ENCODE measurements at places on chromosomes 4 and X.

DNA sequence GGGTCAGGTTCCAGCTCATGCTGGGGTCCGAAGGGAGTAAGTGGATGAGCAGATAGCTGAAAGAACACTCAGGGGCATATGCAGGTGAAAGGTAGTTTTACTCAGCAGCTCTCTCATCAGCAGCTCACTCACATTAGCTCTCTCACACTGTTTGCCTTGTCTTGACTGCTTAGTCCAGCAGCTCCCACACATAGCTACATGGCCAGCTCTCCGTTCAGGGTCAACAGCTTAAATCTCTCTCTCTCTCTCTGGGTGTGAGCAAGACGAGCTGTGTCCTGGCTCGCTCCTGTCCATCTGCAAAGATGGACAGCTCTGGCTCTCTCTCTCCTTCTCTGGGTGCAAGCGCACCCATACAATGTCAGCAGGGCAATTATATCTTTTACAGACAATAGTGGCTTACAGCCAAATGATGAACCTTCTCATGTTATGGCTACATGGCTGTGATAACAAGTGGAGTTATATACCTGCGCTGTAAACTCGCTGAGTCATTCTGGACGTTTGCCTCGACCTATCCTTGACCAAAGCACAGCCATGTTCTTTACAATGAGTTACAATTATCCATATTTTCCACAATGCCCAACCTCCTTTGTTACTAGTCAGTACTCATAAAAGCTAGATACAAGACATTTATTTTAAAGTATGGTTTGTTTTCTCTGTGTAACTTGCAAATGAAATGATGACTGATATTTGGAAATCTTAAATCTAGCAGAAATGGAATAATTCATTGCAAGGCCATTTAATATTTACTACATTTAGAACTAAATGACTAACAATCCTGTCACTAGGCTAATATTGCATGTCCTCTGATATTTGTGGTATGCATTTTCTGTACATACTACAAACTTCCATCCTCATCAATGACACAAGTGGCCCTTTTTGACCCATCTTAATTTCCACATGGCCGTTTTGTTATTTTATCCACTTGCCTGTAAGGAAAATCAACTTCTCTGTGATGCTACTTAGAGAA, 9.3 kb downstream of the PAPSS1 start:
- DNase-seq: no peak

DNA sequence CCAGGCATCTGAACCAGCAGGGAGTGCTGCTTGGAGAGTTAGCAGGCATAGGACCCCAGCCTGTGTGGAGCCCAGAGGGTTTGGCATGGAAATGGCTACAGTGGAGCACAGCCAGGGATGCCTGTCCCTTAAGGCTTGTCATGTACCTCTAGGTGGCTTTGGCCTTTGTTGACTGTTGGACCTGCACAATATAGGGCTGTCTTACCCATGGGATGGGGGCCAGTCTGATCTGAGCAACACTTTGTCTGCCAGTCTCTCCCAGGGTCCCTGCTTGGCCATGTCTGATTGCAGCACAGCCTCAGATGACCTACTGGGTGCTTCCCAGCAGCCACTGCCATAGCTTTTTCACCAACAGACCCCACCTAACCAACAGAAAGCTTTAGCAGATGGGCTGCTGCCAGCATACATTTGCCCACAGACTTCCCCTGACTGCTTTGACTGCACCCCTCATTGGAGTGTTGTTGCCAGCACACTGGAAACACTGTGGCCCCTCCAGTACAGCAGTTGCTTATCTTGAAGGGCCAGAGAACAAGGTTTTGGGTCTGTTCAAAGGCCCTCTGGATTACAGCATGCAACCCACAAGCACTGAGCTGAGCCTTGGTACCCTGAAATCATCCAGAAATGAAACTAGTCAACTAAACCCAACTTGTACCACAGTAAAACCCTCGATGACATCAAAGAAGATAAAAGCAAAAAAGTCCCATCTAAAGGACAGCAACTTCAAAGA, 22.1 kb downstream of the ANAPC10 start:
- DNase-seq: no peak

DNA sequence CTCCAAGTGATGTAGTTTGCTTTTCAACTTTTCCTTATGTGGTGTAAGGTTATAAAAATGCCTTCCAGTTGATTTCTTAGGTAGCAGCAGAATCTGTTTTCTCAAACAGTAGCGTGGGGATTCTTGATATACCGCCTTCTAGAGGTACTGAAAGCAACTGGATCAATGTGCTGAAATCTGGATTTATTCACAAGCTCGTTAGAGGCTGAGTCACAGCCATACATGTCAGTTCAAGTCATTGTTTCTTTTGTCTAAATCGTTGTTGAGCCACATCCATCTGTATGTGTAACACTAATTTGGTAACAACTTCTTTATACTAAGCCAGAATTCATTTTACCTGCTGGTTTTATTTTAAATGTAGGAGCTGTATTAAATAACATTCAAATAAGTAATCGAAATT, 200.0 kb upstream of the MAD2L1 start:
- DNase-seq: no peak

DNA sequence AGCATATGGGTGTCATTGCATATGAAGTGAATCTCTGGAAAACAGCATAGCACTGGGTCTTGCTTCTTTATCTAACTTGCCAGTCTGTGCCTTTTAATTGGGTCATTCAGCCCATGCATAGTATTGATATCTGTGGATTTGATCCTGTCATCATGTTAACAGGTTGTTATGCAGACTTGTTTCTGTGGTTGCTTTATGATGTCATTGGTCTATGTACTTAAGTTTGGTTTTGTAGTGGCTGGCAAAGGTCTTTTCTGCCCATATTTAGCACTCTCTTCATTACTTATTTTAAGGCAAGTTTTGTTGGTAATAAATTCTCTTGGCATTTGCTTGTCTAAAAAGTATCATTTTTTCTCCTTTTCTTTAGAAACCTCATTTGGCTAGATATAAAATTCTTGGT, 221.1 kb upstream of the ITM2A start:
- DNase-seq: no peak

DNA sequence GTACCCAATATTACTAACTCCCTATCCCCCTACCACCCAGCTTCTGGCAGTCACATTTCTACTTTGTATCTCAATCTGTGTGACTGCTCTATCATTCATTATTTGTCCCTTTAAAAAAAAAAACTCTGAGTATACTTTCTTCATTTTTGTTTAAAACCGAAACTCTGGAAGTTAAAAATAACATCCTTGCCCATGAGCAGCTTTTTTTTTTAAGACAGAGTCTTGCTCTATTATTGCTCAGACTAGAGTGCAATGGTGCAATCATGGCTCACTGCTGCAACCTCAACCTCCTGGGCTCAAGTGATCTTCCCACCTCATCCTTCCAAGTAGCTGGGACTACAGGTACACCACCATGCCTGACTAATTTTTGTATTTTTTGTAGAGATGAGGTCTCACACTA, 15.8 kb downstream of the UBE2K start:
- DNase-seq: no peak

DNA sequence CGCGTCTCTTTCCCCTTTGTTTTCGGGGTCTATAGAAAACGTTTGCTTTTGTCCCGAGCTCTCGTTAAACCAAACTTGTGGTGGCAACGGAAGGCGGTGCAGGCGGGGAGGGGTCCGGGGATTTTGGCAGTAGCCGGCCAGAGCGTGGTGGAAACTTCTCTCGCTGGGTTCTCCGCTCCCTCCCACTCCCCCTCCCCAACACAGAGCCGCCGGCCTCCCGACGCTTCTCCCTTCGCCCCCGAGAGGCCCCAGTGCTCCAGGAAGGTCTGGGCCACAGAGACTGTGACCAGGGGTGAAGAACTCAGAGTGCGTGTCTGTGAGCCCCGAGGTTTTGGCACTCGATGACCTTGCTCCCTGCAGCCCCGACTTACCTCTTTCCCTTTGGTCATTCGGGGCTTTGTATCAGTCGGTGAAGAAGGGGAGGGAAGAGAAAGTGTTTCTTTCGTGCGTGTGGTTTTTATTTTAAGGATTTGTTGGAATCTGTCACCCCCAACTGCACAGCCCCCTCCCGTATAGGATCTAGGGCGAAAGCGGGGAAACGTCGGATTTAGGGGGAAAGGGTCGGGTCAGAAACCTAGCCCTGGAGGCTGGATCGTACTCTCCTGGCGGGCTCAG, 9.0 kb upstream of the BCOR start:
- DNase-seq: no peak

- no peak for DNase-seq
Measured at GRCh38 chrX:110025395-110025794, 22.5 kb downstream of the TMEM164 start.

DNA sequence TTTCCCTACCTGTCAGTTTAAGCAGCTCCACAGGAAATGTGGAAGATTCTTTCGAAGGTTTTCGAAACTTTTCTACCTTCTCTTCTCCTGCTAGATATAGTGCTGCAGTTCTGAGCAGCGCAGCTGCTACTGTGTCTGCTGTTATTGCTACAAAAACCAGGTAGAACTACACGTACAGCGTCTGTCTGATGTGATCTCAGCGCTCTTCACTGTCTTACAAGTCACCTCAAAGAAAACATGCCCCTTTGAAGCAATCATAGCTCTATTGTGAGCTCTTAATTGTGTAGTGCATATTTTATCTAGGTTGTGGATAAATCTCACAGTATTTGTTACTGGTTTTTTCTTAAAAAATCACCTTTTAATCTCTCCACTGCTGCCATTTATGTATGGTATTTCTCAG, 147.6 kb upstream of the BMPR1B start:
- DNase-seq: no peak

DNA sequence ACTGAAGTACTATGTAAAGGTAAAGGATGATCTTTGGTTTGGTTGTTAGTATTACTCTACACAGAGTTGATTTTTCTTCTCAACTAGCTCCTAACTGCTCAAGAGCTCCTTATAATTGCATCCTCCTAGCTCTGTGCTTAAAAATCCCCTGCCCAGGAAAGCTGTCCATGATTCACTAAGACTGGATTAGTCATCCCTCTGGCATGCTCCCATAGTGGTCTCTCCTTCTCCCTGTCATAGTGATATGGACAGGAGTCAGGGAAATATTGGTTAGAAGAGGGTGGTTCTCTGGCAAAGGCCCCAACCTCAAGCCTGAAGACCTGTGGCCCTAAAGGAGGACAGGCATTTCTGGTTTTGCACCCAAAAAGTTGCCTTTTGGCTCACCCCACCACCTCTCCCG, 242.3 kb upstream of the KCNIP4 start:
- no peak for DNase-seq

DNA sequence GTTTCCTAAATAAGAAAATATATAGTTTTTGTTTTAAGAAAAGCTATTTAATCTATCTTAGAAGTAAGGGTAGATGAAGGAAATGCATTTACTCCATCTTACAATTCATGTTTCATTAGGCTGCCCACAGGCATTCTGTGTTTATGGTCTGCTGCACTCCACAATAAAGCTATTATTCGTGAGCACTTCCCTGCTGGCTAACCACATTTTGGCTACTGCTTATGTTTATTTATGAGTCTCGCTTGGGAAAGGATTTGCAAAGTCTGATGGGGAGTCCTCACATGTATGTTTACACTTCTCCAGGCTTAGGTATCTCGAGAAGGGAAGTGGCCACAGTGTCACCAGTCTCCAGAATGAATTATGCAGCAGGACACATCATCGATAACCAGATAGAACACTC, 260.8 kb upstream of the VCX start:
- DNase-seq: peak; percentile 45

DNA sequence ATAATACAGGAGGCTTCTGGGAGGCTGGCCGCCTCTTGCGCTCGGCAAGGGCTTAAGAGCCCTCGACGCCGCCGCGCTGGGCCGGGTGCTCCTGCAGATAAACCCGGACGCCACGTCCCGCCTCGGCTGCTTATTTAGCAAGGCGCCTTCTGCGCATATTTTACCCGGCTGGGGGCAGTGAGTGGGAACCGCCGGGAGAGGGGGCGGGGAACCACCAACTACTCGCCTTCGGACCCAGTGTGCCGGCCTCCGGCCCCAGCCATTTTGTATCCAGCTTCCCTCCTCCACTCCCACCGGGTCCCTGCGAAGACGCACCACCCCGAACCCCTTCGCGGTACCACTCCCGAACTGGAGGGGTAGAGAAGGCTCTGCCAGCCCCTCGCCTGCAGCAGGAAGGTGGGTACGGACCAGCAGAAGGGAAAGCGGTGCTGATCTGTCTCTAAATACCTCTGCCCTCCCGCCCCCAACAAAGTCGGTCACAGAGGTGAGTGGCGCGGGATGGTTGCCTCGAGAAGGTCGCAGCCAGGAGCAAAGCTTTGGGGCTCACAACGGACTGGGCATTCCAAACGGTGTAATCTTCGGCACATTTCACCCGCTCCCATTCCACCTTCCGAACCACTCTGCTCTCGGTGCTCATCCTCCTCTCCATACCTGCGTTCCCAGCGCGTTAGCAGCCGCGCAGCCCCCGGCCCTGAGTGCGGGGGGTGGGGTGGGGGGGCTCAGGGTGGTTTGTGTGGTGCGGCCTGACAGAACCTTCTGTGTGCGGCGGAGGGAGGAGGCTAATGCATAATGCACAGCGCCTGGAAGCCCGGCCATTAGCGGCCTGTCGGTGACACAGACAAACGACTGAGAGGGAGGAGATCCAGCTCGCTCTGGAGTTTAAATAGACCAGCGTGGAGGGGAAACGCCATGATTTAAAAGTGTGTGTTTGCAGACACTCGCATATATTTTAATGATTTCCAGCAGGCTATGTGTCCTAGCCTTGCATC, 4.9 kb upstream of the BCOR start:
- DNase-seq: no peak

DNA sequence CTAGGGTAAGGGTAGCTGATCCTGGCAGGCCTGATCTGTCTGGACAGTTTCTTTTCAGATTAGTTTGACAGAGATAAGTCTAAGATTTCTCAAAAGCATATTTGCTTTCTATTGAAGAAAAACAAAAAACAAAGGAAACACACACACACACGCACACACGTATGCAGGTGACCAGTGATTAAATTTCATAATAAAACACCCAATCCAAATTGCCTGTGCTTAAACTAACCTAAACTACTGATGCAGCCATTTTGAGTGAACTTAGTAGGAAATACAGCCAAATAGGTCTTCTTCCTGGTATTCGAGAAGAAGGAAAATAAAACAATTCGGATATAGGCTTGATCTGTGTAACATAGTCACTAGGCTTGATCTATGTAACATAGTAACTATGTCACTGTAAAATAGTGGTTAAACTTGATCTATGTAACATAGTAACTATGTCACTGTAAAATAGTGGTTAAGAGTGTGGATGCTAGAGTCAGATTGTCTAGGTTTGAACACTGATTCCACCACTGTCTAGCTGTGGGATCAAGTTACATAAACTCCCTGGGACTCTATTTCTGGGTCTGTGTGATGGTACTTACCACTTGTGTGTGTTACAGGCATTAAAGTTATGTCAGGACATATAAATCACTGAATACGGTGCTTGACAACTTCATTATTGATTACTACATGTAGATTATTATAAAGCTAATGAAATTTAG, 9.8 kb upstream of the CCNG2 start:
- DNase-seq: no peak

DNA sequence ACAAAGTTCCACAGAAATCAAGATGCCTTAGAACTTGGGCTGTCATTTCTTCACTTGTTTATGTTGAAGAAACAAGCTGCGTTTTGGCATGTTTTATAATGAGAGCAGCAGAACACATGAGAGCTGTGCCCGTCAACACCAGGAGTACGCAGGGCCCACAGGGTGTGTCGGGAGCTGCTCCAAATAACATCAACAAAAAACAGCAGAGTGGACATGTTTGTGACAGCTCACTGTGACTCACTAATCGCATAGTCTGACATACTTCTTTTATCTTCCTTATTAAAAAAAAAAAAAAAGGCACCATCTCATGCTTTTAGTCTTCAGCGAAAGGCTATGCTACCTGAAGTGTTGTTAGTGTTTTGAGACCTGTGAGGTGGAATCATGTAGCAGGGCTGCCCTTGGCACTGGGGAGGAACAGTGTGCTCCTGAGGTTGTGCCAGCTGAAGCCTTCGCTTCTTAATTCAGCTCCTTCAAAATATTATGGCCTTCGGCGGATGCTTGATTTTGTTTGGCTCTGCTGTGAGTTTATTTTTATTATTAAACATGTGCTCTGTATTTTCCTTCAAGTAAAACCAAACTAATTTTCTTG, 32.8 kb downstream of the FHDC1 start:
- no peak for DNase-seq

Measured in NCI-H510A treated with DMSO at 0.1 percent for 48 hours (cell line).